T-helper 17 cell (primary cell): ENCODE measurements at places on chromosomes 2 and 18. TPM values are rescaled to one million over a fixed set of nuclear protein-coding genes. Genes with fewer than 3 reads are reported as not detected.

GRCh38 chr18:22545066-22545760, 127.5 kb upstream of the CTAGE1 start:
- H3K27ac ChIP-seq, result no peak overlapping the region
- no peak for DNase-seq
- no peaks in the 10 kb centered on the region for H3K27me3 ChIP-seq
- H3K36me3 ChIP-seq, result no peaks in the 10 kb centered on the region
- no peak overlapping the region for H3K4me3 ChIP-seq
- no peaks in the 10 kb centered on the region for H3K4me1 ChIP-seq

DNA sequence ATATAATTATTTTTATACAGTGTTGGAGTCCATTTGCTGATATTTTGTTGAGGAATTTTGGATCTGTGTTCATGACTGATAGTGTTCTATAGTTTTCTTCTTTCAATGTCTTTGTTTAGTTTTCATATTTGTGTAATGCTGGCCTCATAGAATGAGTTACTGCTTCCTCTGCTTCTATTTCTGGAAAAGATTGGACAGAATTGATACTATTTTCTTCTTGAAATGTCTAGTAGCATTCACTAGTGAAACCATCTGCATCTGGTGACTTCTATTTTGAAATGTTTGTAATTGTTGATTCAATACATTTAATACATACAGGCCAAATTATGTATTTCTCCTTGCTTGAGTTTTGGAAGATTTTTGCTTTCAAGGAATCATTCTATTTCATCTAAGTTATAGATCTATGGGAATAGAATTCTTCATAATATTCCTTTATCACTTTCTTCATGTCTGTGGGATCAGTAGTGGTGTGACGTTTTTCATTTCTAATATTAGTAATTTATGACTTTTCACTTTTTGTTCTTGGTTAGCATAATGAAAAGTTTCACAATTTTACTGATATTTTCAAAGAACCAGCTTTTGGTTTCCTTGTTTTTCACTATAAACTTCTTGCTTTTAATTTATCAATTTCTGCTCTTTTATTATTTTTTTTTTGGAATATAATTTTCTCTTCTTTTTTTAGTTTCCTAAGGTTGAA, 509.9 kb upstream of the VRK2 start:
- H3K4me3 ChIP-seq, result no peak overlapping the region
- no peaks in the 10 kb centered on the region for H3K36me3 ChIP-seq
- no peak overlapping the region for H3K27ac ChIP-seq
- H3K4me1 ChIP-seq, result no peaks in the 10 kb centered on the region
- H3K27me3 ChIP-seq, result no peaks in the 10 kb centered on the region
- no peak for DNase-seq

DNA sequence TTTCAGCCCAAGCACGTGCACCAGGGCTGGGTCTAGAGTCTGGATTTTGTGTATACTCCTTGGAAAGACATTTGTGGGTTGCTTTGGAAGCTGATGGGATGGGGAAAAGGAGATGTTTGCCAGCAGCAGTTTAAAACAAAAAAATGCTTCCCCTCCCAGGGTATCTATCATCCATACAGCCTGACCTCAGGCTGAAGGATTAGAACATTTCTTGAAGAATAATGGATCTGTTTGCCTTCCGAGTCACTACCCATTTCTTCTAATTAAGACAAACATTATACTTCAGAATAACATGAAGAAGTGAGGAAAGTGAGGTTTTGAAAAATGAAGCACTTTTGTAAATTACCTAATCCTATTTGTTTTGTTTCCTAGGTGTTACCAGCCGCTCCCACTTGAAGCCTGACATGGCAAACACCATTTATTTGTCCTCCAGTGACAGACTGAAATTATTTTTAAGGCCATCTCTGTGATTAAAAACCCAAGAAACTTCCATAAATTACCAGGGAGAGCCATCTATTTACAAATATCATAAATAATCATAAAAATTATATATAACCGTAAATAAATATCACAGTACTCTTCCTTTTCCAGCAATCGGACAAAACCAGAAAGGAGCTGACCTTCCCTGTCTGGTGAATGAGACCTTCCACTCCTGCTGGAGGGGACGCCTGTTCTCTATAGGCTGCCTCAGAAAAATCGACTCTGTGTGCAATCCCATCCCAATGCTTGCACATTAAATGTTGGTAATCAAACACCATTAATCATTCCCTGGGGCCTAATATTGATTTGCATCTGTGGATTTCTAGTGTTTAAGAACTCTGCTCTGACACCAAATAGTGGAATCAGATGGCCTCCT, 106.8 kb downstream of the C1D start:
- H3K4me3 ChIP-seq, result no peak overlapping the region
- peaks cover 20% of the 10 kb centered on the region for H3K27me3 ChIP-seq
- no peak overlapping the region for H3K27ac ChIP-seq
- DNase-seq, result no peak
- H3K4me1 ChIP-seq, result peaks cover under 1% of the 10 kb centered on the region
- no peaks in the 10 kb centered on the region for H3K36me3 ChIP-seq

DNA sequence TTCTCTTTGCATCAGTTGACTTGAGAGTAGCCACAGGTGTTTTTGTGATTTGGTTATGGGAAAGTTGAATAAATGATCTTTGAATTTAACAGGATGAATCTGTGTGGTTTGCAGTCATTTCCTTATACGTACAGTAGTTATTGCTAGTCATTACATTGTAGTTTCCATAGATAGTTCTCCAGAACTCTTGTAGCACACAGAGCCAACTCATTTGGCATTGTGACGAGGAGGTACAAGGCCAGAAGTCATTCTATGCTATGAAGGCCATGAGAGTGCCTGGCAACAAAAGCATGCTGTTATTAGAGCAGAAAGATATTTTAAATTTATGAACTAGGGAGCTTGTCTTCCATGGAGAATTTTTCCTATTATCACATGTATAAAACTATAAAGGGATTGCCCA, 973.0 kb upstream of the CHAC2 start:
- no peak overlapping the region for H3K27ac ChIP-seq
- no peaks in the 10 kb centered on the region for H3K36me3 ChIP-seq
- no peak for DNase-seq
- H3K27me3 ChIP-seq, result no peaks in the 10 kb centered on the region
- no peak overlapping the region for H3K4me3 ChIP-seq
- H3K4me1 ChIP-seq, result no peaks in the 10 kb centered on the region

DNA sequence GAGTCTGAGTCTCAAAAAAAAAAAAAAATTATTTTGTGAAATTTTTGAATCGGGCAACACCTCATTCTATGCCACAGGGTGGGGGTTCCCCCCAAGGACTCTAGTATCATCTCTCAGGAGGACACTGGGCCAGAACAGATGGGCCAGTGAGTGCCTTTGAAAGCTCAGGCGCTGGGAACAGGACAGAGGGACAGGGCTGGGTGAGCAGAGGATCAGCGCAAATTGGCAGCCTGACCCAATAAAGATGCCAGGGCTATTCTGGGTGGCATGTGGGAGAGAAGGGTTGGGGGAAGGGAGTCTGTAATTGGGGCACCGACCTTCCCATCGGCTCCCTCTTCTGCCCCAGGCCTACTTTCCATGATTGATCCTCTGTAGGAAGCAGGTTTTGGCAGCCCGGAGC, 44.0 kb downstream of the KIF3C start:
- peaks cover 4% of the 10 kb centered on the region for H3K4me1 ChIP-seq
- no peaks in the 10 kb centered on the region for H3K27me3 ChIP-seq
- no peak overlapping the region for H3K27ac ChIP-seq
- no peaks in the 10 kb centered on the region for H3K36me3 ChIP-seq
- DNase-seq, result no peak
- no peak overlapping the region for H3K4me3 ChIP-seq

- H3K4me3 ChIP-seq, result no peak overlapping the region
- H3K27me3 ChIP-seq, result peaks cover 36% of the 10 kb centered on the region
- no peaks in the 10 kb centered on the region for H3K4me1 ChIP-seq
- DNase-seq, result no peak
Measured at GRCh38 chr2:68845043-68845442, 26.2 kb downstream of the BMP10 start.

GRCh38 chr2:149119368-149119767, 80.9 kb downstream of the LYPD6B start:
- no peaks in the 10 kb centered on the region for H3K4me1 ChIP-seq
- no peak overlapping the region for H3K4me3 ChIP-seq
- DNase-seq, result no peak
- no peaks in the 10 kb centered on the region for H3K36me3 ChIP-seq
- peaks cover 36% of the 10 kb centered on the region for H3K27me3 ChIP-seq
- H3K27ac ChIP-seq, result no peak overlapping the region

GRCh38 chr2:195659982-195660890, 3.2 kb downstream of the SLC39A10 start:
- H3K4me3 ChIP-seq, result peak overlapping the region; percentile 98
- H3K36me3 ChIP-seq, result peaks cover 4% of the 10 kb centered on the region
- H3K4me1 ChIP-seq, result peaks cover 39% of the 10 kb centered on the region
- no peaks in the 10 kb centered on the region for H3K27me3 ChIP-seq

GRCh38 chr2:19120181-19120580, 238.2 kb downstream of the OSR1 start:
- H3K27ac ChIP-seq, result no peak overlapping the region
- no peaks in the 10 kb centered on the region for H3K27me3 ChIP-seq
- DNase-seq, result no peak
- H3K4me3 ChIP-seq, result no peak overlapping the region
- no peaks in the 10 kb centered on the region for H3K4me1 ChIP-seq

KIF5C gene
- 32.0 TPM for total RNA-seq
